ENCODE measurements at places on chromosomes 11 and 22. TPM values are rescaled to one million over a fixed set of nuclear protein-coding genes. Genes with fewer than 3 reads are reported as not detected.

Gene ADAMTS8
- 3.0 TPM for polyA plus RNA-seq

Gene PRCP
- polyA plus RNA-seq: 216 TPM

Gene OR51A7
- polyA plus RNA-seq: not detected

Gene ROM1
- 4.6 TPM for polyA plus RNA-seq

Gene PRR5
- 35.3 TPM for polyA plus RNA-seq

Gene DERL3
- polyA plus RNA-seq: 6.4 TPM

Gene EXPH5
- 2.8 TPM for polyA plus RNA-seq

Gene CHRM4
- polyA plus RNA-seq: 0.34 TPM

Gene CRACR2B
- polyA plus RNA-seq: 20.0 TPM

Gene ANKRD13D
- polyA plus RNA-seq: 44.8 TPM

Gene TMEM151A
- not detected for polyA plus RNA-seq

Gene GUCY1A2
- polyA plus RNA-seq: 2.7 TPM

Gene CBX6
- polyA plus RNA-seq: 46.4 TPM

Gene AP1B1
- polyA plus RNA-seq: 46.9 TPM

Gene CAT
- polyA plus RNA-seq: 208 TPM

Gene OR8K5
- not detected for polyA plus RNA-seq

Gene AMOTL1
- 45.4 TPM for polyA plus RNA-seq

Gene NLRP6
- 0.40 TPM for polyA plus RNA-seq

Gene CHEK1
- 26.8 TPM for polyA plus RNA-seq

Gene ADM2
- polyA plus RNA-seq: 5.7 TPM

Gene SCGB1D2
- polyA plus RNA-seq: 2.0 TPM

Gene APOL5
- polyA plus RNA-seq: 0.07 TPM

Gene SLC7A4
- polyA plus RNA-seq: 1.8 TPM

Gene C11orf16
- 0.90 TPM for polyA plus RNA-seq

Gene P2RX3
- 1.4 TPM for polyA plus RNA-seq

Gene CHADL
- 4.9 TPM for polyA plus RNA-seq

Gene ABCC8
- 1.1 TPM for polyA plus RNA-seq

Gene OR6T1
- not detected for polyA plus RNA-seq

Gene UPK3A
- polyA plus RNA-seq: 2.4 TPM

Gene MRGPRX3
- polyA plus RNA-seq: 0.13 TPM

Gene LARGE2
- polyA plus RNA-seq: 29.5 TPM

Gene MMP1
- polyA plus RNA-seq: 0.21 TPM

Gene ACR
- 0.58 TPM for polyA plus RNA-seq

Gene SLC37A2
- polyA plus RNA-seq: 2.0 TPM

Gene FADS2
- polyA plus RNA-seq: 105 TPM

Gene SF1
- 440 TPM for polyA plus RNA-seq

Gene APIP
- 28.2 TPM for polyA plus RNA-seq

Gene KCNJ1
- 71.7 TPM for polyA plus RNA-seq

Gene SCGB1A1
- not detected for polyA plus RNA-seq

Gene RFPL1
- 2.0 TPM for polyA plus RNA-seq

Gene GRAMD1B
- 12.8 TPM for polyA plus RNA-seq

Gene C11orf97
- 0.42 TPM for polyA plus RNA-seq

Gene OR51B4
- 0.18 TPM for polyA plus RNA-seq

Gene RFPL2
- polyA plus RNA-seq: 0.28 TPM

Gene DENND6B
- 18.5 TPM for polyA plus RNA-seq

Gene GSTT2B
- 19.4 TPM for polyA plus RNA-seq

Gene OR4D5
- not detected for polyA plus RNA-seq

Gene OR5AN1
- not detected for polyA plus RNA-seq

Gene APOL6
- 4.0 TPM for polyA plus RNA-seq

Gene OR4A16
- polyA plus RNA-seq: not detected

Gene PAX6
- polyA plus RNA-seq: 0.08 TPM

Gene B4GALNT4
- polyA plus RNA-seq: 93.4 TPM

Gene OR9G1
- polyA plus RNA-seq: not detected

Gene DGAT2
- 3.9 TPM for polyA plus RNA-seq

Gene CBLIF
- polyA plus RNA-seq: 0.27 TPM

Gene VPREB1
- 0.68 TPM for polyA plus RNA-seq
